ENCODE measurements at places on chromosomes 2 and 18. TPM values are rescaled to one million over a fixed set of nuclear protein-coding genes. Genes with fewer than 3 reads are reported as not detected.

Gene IL1F10
- not detected for total RNA-seq

Gene ANKRD30BL
- total RNA-seq: not detected

Gene KYNU
- total RNA-seq: 6.0 TPM

Gene COLEC12
- 19.3 TPM for total RNA-seq

Gene QPCT
- 4.8 TPM for total RNA-seq

Gene RTP5
- not detected for total RNA-seq

Gene PRKAG3
- 0.49 TPM for total RNA-seq

Measured in sciatic nerve (tissue), 2 donors.